ENCODE measurements at places on chromosomes 7 and 10. TPM values are rescaled to one million over a fixed set of nuclear protein-coding genes. Genes with fewer than 3 reads are reported as not detected.

DNA sequence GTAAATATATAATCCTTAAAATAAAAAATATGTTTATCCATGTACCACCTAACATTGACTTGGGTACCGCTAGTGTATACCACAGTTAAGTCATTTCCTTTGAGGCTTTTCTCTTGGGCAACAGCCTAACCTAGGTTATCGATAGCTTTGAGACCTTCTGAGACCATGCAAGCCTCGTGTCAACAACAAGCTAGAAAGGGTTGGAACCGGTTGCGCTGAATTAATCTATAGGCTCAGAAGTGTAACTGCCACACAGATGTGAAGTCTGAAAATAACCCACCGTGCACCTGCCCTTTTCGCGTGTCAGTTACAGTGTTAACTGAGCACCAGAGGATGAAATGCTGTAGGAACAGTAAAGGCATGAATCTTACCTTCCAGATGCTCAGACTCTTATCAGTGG is 59.8 kb downstream of the ARID5B start:
- no peak for DNase-seq
- H3K4me3 ChIP-seq, result no peak overlapping the region
- H3K36me3 ChIP-seq, result no peaks in the 10 kb centered on the region
- no peak overlapping the region for H3K27ac ChIP-seq
- H3K27me3 ChIP-seq, result no peaks in the 10 kb centered on the region

GRCh38 chr7:32216759-32217158 is 146.6 kb upstream of the PDE1C start:
- H3K36me3 ChIP-seq, result no peaks in the 10 kb centered on the region
- no peak overlapping the region for H3K27ac ChIP-seq
- no peak for DNase-seq
- no peaks in the 10 kb centered on the region for H3K27me3 ChIP-seq

DNA sequence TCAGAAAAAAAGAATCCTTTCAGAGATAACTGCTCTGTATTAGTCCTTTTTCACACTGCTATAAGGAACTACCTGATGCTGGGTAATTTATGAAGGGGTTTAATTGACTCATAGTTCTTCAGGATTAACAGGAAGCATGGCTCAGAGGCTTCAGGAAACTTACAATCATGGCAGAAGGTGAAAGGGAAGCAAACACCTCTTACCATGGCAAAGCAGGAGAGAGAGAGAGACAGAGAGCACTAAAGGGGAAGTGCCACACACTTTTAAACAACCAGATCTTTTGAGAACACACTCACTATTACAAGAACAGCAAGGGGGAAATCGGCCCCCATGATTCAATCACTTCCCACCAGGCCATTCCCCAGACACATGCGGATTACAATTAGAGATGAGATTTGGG is 114.2 kb downstream of the TES start:
- H3K4me3 ChIP-seq, result no peak overlapping the region
- no peak for DNase-seq
- no peaks in the 10 kb centered on the region for H3K27me3 ChIP-seq
- H3K36me3 ChIP-seq, result no peaks in the 10 kb centered on the region

MRLN gene
- polyA plus RNA-seq, result not detected

- H3K4me3 ChIP-seq, result no peak overlapping the region
- DNase-seq, result no peak
- H3K27ac ChIP-seq, result no peak overlapping the region
- no peaks in the 10 kb centered on the region for H3K36me3 ChIP-seq
- H3K4me1 ChIP-seq, result no peaks in the 10 kb centered on the region
- H3K27me3 ChIP-seq, result no peaks in the 10 kb centered on the region
Measured at GRCh38 chr10:31381766-31382316, 62.8 kb downstream of the ZEB1 start.

DNA sequence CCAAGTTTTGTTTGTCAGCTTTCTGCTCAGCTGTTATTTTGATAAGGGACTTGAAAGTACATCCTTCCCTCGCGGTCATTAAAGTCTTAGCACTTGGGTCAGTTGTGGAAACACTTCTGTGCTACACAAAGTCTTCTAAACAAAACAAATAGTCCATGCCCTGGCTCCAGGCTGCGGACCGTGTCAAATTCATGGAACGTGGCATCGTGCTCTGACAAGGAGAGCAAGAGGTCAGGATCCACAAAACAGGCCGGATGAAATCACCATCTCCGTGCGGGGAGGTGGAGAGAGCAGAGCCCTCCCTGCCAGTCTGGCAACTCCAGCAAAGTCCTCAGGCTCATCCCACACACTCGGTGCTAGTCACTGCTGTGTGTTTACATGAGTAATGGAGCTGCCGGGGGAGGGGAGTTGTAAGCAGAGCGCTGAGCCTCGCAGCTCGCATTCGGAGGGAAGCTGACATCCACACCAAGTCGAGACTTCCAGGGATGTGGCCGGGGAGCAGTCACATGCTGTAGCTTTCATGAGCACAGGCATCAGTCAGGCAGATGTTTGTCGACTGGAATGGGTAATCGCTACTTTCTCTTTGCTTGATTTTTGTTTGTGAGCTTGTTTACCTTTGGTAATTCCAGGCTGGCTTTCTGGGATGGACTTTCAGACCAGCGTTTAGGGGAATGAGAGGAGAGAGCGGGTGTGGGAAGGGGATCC is 147.6 kb downstream of the ARID5B start:
- no peaks in the 10 kb centered on the region for H3K27me3 ChIP-seq
- peak overlapping the region; percentile 92 for H3K27ac ChIP-seq
- peak overlapping the region; percentile 76 for H3K4me3 ChIP-seq
- H3K4me1 ChIP-seq, result peaks cover 23% of the 10 kb centered on the region

- no peak overlapping the region for H3K27ac ChIP-seq
- H3K36me3 ChIP-seq, result no peaks in the 10 kb centered on the region
- DNase-seq, result no peak
- H3K4me1 ChIP-seq, result no peaks in the 10 kb centered on the region
- no peaks in the 10 kb centered on the region for H3K27me3 ChIP-seq
Measured at GRCh38 chr7:83178796-83179195, 16.1 kb upstream of the PCLO start.

GRCh38 chr10:92342796-92343195 is 51.8 kb downstream of the MARCHF5 start:
- no peaks in the 10 kb centered on the region for H3K27me3 ChIP-seq
- no peak for DNase-seq

- no peak for DNase-seq
- no peaks in the 10 kb centered on the region for H3K4me1 ChIP-seq
- H3K27ac ChIP-seq, result no peak overlapping the region
Measured at GRCh38 chr7:18521945-18522566, 26.5 kb downstream of the HDAC9 start.

CPEB3 gene
- 2.3 TPM for polyA plus RNA-seq

- no peak overlapping the region for H3K27ac ChIP-seq
- no peaks in the 10 kb centered on the region for H3K27me3 ChIP-seq
- no peaks in the 10 kb centered on the region for H3K36me3 ChIP-seq
- peaks cover 7% of the 10 kb centered on the region for H3K4me1 ChIP-seq
- no peak for DNase-seq
- no peak overlapping the region for H3K4me3 ChIP-seq
Measured at GRCh38 chr10:11042357-11042756, 24.7 kb downstream of the CELF2 start.

GRCh38 chr7:68542831-68543230 is 1055.4 kb upstream of the AUTS2 start:
- H3K4me3 ChIP-seq, result no peak overlapping the region
- no peak overlapping the region for H3K27ac ChIP-seq
- DNase-seq, result no peak
- no peaks in the 10 kb centered on the region for H3K36me3 ChIP-seq

CACNA2D1 gene
- 34.2 TPM for polyA plus RNA-seq

- no peak for DNase-seq
- H3K4me1 ChIP-seq, result no peaks in the 10 kb centered on the region
- no peaks in the 10 kb centered on the region for H3K36me3 ChIP-seq
- no peak overlapping the region for H3K27ac ChIP-seq
- H3K4me3 ChIP-seq, result no peak overlapping the region
Measured at GRCh38 chr10:82319562-82319961, 444.6 kb downstream of the NRG3 start.

- DNase-seq, result no peak
- H3K27me3 ChIP-seq, result no peaks in the 10 kb centered on the region
- no peak overlapping the region for H3K4me3 ChIP-seq
- no peak overlapping the region for H3K27ac ChIP-seq
- peaks cover 4% of the 10 kb centered on the region for H3K4me1 ChIP-seq
Measured at GRCh38 chr10:133397938-133398337, 4.0 kb downstream of the MTG1 start.

DNA sequence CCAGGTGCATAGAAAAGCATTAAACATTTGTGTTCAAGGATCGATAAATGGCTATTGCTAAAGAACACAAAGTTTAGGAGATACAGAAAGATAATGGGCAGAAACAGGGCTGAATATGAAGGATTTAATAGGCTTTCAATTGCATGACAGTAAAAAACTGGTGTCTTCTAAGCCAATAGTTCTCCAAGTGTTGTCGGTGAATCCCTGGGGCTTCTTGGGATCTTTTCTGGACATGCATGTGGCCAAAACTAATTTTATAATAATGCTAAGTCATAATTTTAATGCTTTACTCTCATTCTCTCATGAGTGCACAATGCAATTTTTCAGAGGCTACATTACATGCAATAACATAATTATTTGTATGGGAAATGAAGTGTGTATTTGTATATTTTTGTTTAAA is 521.1 kb upstream of the ANKRD30A start:
- no peak overlapping the region for H3K4me3 ChIP-seq
- H3K4me1 ChIP-seq, result no peaks in the 10 kb centered on the region
- no peak overlapping the region for H3K27ac ChIP-seq
- H3K36me3 ChIP-seq, result no peaks in the 10 kb centered on the region
- H3K27me3 ChIP-seq, result no peaks in the 10 kb centered on the region

GRCh38 chr7:84092207-84092606 is 102.4 kb downstream of the SEMA3A start:
- no peak overlapping the region for H3K27ac ChIP-seq
- H3K4me1 ChIP-seq, result no peaks in the 10 kb centered on the region
- no peaks in the 10 kb centered on the region for H3K27me3 ChIP-seq
- H3K4me3 ChIP-seq, result no peak overlapping the region
- DNase-seq, result no peak

MUC3A gene
- 0.16 TPM for polyA plus RNA-seq

DNA sequence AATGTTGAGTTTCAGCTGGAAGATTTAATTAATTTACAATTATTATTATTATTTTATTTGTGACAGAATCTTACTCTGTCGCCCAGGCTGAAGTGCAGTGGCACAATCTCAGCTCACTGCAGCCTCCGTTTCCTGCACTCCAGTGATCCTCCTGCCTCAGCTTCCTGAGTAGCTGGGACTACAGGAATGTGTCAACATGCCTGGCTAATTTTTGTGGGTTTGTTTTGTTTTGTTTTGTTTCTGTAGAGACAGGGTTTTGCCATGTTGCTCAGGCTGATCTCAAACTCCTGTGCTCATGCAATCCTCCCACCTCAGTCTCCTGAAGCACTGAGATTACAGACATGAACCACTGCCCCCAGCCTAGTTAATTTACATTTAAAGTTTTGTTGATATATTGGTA is 93.8 kb upstream of the MEOX2 start:
- peaks cover 7% of the 10 kb centered on the region for H3K4me1 ChIP-seq
- no peak overlapping the region for H3K4me3 ChIP-seq
- H3K27ac ChIP-seq, result no peak overlapping the region
- no peak for DNase-seq

PPP1R17 gene
- not detected for polyA plus RNA-seq

DNA sequence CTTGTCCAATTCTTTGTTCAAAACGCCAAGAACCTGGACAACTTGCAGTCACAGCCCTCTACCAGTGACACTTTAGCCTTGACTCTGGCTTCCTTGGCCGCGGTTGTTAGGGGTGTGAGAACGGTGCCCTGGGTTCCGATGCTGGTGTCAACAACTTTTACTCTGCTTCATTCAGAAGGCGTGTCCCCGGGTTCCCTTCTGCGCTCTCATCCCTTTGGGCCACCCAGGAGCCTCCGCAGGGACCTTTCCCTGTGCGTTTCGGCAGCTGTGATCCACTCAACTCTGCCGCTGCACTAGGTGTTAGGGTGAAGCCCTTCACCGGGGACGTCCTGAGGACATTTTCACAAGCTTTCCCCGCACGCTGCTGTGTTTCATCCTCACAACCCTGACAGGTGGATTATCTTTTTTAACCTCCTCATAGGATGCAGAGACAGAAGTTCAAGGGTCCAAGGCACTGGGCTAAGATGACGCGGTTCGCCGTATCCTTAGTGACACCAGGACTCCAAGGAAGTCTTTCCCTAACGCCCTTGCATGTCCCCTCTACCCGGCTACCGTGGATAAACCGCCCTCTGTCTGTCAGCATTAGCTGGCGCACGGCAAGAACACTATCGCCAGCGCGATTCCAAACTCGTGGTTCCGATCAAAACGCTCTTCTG is 133.5 kb upstream of the SHH start:
- no peaks in the 10 kb centered on the region for H3K27me3 ChIP-seq
- no peaks in the 10 kb centered on the region for H3K4me1 ChIP-seq
- no peak overlapping the region for H3K27ac ChIP-seq
- no peaks in the 10 kb centered on the region for H3K36me3 ChIP-seq

FKBP9 gene
- polyA plus RNA-seq, result 53.2 TPM

IFIT1B gene
- polyA plus RNA-seq, result not detected

ANKRD7 gene
- 0.23 TPM for polyA plus RNA-seq

CPA5 gene
- polyA plus RNA-seq, result not detected

DNA sequence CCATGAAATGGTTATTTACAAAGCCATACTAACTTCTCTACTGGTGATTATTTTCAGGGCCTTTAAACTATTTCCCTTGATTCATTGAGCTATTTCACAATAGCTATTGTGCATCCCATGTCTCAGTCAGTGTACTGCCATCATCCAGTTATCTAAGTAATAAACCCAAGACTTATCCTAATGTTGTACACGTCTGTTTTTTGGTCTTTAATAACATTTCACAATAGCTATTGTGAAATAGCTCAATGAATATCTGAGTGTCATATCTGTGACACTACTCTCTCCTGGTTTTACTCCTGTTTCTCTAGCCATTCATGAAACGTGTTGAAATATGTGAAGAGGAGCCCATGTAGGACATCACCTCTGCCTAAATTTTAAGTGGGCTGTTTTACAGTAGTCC is 36.5 kb upstream of the TMEM140 start:
- H3K4me1 ChIP-seq, result no peaks in the 10 kb centered on the region
- H3K36me3 ChIP-seq, result no peaks in the 10 kb centered on the region
- H3K27ac ChIP-seq, result no peak overlapping the region
- no peak overlapping the region for H3K4me3 ChIP-seq

HOXA5 gene
- 1.8 TPM for polyA plus RNA-seq

- H3K4me3 ChIP-seq, result no peak overlapping the region
- no peak overlapping the region for H3K27ac ChIP-seq
- no peak for DNase-seq
- H3K36me3 ChIP-seq, result no peaks in the 10 kb centered on the region
- no peaks in the 10 kb centered on the region for H3K27me3 ChIP-seq
Measured at GRCh38 chr10:36676756-36677430, 448.5 kb upstream of the ANKRD30A start.

DNA sequence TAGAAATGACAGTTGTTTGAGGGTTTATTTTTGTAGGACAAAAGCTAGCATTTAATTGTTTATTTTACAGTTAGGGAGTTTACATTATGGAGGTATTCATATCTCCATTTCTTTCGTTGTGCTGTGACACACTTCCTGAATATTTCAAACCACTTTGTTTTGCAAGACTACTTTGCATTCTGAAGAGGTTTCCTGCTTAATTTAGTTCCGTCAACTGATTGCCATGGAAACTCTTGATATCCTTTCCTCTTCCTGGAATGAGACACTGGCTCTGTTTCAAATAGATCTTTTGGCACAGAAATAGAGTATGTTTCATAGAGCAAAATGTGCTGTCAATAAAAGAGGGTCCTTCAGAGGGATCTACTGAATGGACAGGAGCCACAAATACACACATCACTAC is 159.5 kb upstream of the AGR3 start:
- no peaks in the 10 kb centered on the region for H3K36me3 ChIP-seq
- H3K27me3 ChIP-seq, result no peaks in the 10 kb centered on the region
- H3K4me1 ChIP-seq, result peaks cover 1% of the 10 kb centered on the region
- H3K4me3 ChIP-seq, result no peak overlapping the region
- H3K27ac ChIP-seq, result no peak overlapping the region

- H3K27ac ChIP-seq, result no peak overlapping the region
- H3K36me3 ChIP-seq, result no peaks in the 10 kb centered on the region
- H3K4me3 ChIP-seq, result no peak overlapping the region
- no peaks in the 10 kb centered on the region for H3K27me3 ChIP-seq
- H3K4me1 ChIP-seq, result peaks cover 3% of the 10 kb centered on the region
Measured at GRCh38 chr10:99880080-99880835, 97.8 kb downstream of the ABCC2 start.
